ENCODE measurements at places on chromosomes 16 and 17. TPM values are rescaled to one million over a fixed set of nuclear protein-coding genes. Genes with fewer than 3 reads are reported as not detected.

TSPOAP1 gene
- total RNA-seq: 0.06 TPM

GRCh38 chr17:72065556-72065955 is 55.3 kb upstream of the SOX9 start:
- no peak for DNase-seq

DNA sequence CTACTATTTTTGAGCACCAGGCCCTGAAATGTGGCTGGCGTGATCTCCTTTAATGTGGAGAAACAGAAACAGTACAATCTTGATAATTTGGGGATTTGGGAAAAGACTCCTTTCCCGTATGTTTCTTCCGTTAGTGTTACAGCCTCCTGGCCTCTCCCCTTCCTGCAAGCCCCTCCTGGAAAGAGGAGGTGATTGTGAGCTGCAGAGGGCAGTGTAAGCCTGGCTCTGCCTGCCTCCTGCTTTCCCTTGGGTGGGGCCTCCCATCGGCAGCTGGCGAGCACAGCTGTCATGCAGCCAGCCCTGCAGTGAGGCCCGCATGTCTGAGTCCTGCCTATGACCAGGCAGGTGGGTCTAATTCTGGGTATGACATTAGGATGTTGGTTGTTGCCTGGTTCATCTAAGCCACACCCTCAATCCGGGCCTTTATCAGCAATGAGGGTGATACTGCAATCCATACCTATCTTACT is 48.7 kb upstream of the WSB1 start:
- DNase-seq: peak; percentile 92

- DNase-seq: no peak
These were observed 17.1 kb upstream of the DOK4 start for GRCh38 chr16:57503366-57503765.

C16orf96 gene
- not detected for total RNA-seq

GRCh38 chr17:69561462-69561861 is 147.0 kb downstream of the MAP2K6 start:
- DNase-seq: no peak

- DNase-seq: no peak
These were observed 13.5 kb upstream of the MYH10 start for GRCh38 chr17:8643855-8644506.

GRCh38 chr16:50280932-50281331 is 14.6 kb downstream of the ADCY7 start:
- no peak for DNase-seq

STARD3 gene
- 46.0 TPM for total RNA-seq

- DNase-seq: peak; percentile 71
These were observed 25.4 kb downstream of the UBE2G1 start for GRCh38 chr17:4340914-4341615.

- peak; percentile 64 for DNase-seq
These were observed 58.0 kb upstream of the GSE1 start for GRCh38 chr16:85554889-85555718.

GRCh38 chr17:63356337-63356757 is 89.8 kb downstream of the CYB561 start:
- peak; percentile 97 for DNase-seq

DNA sequence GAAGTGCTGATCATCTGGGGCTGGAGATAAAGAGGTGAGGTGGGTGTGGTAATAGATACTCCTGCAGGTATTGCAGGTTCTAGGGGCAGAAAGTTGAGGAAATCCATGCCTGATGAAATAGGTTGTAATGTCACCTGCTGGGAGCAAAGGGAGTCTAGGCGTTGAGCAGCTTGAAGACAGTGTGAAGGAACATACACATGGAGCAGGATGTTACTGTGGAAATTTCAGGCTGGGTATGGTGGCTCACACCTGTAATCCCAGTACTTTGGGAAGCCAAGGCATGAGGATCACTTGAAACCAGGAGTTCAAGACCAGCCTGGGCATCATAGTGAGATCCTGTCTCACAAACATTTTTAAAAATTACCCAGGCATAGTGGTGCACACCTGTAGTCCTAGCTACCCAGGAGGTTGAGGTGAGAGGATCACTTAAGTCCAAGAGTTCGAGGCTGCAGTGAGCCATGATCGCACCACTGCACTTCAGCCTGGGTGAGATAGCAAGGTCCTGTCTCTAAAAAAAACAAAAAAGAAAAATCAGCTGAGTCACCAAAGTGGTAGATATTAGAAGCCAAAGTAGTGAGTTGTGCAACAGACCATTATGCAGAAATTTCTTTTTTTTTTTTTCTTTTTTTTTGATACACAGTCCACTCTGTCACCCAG is 9.1 kb upstream of the CRYBA1 start:
- DNase-seq: peak; percentile 70

GRCh38 chr17:54795046-54795445 is 105.6 kb upstream of the TOM1L1 start:
- no peak for DNase-seq

DNA sequence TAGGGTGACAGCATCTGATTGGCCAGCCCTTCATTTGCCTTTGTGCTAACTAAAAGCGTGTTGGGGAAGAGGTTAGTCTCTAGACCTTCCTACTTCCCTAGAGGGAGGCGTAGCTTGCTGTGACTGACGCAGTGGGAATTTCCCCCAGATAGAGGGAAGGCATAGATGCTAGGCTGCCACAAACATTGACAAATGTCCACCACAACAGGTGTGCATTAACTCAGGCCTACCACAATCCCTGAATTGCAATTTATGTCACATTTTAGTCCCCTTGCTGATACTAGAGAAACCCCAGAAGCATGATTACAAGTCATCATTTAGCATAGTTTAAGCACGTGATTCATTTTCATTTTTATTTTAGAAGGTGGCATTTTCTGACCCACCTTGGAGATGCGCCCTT is 76.3 kb upstream of the WSB1 start:
- DNase-seq: no peak

VTN gene
- 0.40 TPM for total RNA-seq

DNA sequence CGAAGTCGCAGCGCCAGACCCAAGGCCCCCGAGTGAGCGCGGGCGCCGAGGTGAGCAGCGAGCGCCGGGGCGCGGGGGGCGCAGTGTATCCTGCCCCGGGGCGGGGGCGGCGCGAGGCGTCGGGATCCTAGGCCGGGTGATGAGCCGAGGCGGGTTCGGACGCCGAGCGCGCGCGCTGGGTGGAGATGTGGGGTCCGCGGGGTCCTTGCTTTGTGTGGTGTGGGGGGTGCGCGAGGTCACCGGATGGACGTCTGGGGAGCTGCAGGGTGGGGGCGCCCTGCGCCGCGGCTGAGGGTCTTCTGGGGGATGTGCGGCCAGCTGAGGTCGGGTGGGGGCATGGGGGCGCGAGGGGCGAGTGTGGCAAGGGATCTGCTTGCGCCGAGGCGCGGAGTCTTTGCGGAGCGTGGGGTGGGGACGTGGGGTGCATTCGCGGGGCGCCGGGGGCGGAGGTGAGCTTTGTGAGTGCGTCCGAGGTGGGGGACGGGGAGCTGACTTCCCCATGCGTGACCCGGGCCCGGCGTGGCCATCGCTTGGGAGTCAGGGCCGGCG is 560 bp downstream of the RAI1 start:
- no peak for DNase-seq

GRCh38 chr17:81552244-81553017 is at the start of gene FAAP100:
Gene FAAP100 (minus strand): TSS chr17:81552353. CDS start chr17:81552330, 23 bp downstream.
- DNase-seq: peak; percentile 71

KRT12 gene
- total RNA-seq: not detected

HEATR9 gene
- total RNA-seq: not detected

- DNase-seq: no peak
These were observed 4.3 kb downstream of the AKAP1 start for GRCh38 chr17:57089391-57089790.

HOXB3 gene
- total RNA-seq: 12.1 TPM

EVPL gene
- total RNA-seq: not detected

NLRC3 gene
- total RNA-seq: not detected

All from LHCN-M2 (cell line).